ENCODE measurements at places on chromosomes 11 and 22.

DNA sequence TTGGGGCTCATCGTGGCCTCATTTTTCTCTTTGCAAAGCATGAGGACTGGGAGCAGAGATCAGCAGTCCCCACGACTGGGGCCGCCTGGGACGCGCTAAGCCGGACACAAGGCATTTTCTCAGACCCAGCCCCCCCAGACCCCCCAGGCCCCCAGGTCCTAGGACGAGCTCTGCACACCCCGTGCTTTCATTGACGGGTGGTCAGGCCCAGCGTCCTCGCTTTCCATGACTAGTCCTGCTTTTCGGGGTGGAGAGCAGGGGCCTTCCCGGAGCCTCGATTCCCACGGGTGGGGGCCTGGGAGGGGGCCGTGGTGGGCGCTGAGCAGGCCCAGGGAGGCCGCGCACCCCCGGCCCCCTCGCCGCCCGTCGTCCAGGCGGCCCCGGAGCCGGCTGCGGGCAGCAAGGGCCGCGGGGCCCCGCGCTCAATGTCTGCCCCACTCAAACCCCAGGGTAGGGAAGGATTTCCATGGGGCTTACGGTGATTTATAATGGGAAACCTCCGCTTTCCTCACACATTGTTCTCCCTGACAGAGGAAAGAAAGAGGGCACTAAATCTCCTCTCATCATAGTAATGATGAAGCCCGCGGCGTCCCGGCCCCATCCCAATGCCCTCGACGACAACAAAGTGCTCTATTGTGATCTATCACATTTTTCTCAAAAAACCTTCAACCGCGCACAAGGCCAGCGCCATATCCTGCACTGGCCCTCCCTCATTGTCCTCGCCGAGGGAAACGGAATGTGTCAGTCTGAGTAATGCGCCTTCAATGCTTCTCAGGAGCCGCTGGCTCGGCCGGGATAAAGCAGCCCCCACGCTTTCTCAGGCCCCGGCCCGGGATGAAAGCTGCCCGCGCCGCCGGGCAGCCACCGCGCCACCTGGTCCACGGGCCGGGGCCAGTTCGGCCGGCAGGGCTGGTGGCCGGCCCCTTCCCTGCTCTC lies 10.4 kb upstream of the LINC01488 start:
- DNase-seq: no peak

- DNase-seq: no peak
These were observed 895 bp downstream of the TEAD1 start for GRCh38 chr11:12674936-12675696.

GRCh38 chr11:36196411-36196998 lies 92.7 kb downstream of the COMMD9 start:
- DNase-seq: no peak

DNA sequence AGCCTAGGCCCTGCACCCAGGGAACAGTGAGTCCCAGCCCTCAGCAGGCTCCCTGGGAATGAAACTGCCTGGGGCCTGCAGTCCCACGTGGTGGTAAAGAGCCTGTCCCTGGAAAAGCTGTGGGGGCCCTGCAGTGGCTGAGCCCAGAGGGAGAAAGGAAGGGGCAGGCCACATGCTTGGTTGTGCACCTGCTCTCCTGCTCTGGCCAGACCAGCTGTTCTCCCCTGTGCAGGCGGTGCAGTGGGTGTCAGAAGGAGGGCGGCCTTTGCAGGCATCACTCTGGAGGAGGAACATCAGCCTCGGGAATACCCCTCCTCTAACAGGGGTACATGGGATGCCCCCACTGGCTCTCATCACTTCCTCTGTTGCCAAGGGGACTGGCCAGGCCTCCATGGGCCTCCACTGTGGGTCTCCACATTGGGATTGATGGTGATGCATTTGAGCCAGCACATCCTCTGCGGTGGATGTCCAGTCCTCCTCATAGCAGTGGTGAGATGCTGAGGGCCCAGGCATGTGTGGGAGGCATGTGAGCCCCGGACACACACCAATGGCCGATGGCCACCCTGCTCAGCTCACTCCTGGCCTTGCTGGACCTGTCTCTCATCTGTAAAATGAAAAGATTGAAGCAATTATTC lies 690.4 kb downstream of the BRD1 start:
- DNase-seq: no peak

- DNase-seq: no peak
These were observed 97.2 kb downstream of the MICAL2 start for GRCh38 chr11:12207384-12208150.

DNA sequence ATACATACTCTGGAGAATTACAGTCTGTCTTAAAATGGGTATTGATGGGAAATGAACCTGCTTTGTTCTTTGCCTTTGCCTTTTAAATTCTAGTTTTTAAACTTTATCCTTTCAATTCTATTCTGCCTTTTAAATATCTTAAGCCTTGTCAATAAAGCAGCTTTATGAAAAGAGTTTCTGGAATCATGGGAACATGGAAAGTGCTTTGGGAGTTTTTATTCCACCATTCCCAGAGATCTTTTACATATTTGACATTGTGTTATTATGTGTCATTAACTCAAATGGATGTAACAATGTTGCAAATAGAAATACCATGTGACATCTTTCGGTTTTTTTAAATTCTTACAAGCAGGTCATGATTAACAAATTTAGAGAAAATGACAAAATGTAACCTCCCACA lies 555.7 kb upstream of the ANO3 start:
- no peak for DNase-seq

- no peak for DNase-seq
These were observed 6.6 kb downstream of the LRRC32 start for GRCh38 chr11:76663912-76664440.

- no peak for DNase-seq
These were observed 82.9 kb upstream of the ARHGAP20 start for GRCh38 chr11:110795112-110795624.

DNA sequence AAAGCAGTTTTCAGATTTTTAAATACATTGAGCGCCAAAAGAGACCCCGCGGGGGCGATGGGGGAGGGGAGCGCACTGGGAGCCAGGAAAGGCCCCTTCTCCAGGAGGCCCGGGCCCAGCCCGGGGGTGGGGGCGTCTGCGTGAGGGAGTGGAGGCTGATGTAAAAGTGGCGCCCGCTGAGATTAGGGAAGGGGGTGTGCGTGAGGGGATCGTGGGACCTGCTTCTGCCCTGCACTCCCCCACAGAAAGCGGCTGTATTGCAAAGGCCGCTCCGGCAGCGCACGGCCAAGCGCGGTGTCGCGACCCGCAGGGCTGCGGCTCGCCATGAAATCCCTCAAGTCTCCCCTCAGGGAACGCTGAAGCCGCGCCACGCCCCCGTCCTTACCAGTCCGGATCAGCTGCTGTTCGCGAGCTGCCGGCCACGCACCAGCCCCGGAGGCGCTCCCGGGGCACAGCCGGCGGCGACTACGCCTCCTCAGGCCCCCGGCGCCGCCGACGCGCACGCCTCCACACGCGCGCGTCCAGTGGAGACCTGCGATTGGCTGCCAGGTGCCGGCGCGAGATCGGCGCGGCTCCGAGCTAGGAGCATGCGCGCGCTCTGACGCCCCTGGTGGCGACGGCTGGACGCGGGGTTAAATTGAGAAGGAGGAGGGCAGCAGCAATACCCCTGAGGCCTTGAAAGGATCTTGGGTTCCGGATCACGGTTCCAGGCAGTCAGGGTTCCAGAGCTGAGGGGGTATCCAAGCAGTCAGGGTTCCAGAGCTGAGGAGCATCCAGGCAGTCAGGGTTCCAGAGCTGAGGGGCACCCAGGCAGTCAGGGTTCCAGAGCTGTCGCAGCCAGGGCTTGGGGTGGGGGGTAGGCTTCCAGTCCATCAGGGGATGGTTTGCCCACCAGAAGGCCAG lies at the start of gene ZNF280B:
ZNF280B (minus strand) TSS at position 469 of the 903 bp plus-strand sequence. CDS start 19,344 bp downstream, outside the sequence.
- DNase-seq: peak; percentile 89

- DNase-seq: no peak
These were observed 15.2 kb upstream of the FCHSD2 start for GRCh38 chr11:73157101-73158010.

DNA sequence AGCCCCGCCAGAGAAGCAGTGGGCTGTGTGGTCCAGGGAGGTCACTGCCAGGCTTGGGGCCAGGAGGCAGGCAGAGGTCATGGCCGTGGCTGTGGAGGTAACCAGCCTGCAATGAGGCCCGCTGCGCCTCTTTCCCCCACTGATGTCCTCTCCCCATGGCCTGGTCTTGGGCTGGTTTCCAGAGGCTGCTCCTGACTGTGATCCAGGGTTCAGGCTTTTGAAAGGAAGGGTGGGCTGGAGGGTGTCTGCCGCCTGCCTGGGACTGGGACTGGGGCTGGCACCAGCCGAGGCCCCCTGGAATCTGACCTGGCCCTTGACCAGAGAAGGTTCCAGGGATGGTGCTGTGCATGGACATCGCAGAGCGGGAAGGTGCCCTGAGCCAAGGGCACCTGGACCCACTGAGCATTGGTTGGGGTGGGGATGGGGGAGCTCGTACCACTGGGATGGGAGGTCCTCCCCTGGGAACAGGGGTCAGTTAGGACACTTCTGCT lies 59.6 kb upstream of the THY1 start:
- DNase-seq: no peak

GRCh38 chr22:43006753-43007152 lies 8.2 kb downstream of the PACSIN2 start:
- DNase-seq: no peak

DNA sequence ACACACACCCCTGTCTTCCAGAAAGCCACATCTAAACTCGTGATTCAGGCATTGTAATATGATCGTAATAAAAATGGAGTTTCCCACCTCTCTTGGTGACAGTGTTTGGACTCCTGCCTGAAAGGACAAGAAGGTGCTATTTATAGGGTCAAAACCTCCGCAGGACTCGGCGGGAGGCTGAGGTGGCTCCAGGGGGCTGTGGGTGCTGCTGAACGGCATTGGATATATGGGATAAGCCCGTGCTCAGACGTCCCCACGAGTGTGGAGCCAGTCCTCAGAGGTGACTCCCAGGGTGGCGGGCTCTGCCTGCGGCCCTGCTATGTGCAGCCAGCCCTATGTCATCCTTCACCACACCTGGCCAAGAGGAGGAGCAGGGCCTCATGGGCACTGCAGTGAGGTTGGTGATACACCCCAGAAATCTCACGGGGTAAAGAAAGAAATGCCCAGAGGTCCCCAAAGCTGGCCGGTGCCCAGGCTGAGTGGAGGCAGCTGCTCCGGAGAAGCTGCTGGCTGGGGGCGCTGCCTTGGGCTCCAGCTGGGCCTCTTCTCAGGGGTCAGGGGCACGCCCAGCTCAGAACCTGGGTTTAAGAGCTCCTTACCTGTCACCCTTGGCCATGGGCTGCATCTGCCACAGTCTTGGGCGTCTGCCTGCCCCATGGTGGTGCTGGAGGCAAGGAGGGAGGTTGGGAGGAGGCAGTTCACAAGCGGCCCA lies 5.1 kb upstream of the OSBPL5 start:
- peak; percentile 16 for DNase-seq

DNA sequence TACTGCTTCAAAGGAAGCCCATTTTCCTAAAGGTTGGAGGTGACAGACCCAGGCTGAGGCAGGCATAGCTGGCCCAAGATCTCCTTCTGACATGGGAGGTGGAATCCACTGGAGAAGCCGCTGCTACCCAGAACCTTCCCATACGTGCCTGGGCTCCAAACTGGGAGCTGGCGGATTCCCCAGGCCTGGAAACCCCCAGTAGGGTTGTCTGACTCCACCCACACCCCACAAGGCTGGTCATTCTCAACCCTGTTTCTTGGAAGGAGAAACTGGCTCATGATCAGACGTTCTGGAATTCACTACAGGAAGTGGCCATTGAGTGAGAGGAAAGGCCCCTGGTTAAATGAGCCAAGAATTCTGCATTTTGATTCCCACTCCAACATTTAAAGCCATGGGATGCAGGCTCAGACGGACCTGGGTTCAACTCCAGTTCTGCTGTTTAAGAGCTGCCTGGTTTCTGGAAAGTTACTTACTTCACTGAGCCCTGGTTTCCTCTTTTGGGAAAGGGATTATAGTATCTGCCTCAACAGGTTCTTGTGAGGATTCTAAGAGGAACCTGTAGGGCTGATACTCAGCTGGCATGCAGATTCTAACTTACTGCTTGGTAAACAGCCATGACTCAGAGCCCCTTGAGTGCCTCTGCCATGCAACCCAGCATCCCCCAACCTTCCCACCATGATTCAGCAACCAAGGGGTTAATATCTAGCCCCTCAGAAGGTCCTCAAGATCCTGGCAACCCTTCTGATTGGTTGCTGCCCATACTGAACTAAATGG lies 19.4 kb upstream of the TSKU start:
- no peak for DNase-seq

DNA sequence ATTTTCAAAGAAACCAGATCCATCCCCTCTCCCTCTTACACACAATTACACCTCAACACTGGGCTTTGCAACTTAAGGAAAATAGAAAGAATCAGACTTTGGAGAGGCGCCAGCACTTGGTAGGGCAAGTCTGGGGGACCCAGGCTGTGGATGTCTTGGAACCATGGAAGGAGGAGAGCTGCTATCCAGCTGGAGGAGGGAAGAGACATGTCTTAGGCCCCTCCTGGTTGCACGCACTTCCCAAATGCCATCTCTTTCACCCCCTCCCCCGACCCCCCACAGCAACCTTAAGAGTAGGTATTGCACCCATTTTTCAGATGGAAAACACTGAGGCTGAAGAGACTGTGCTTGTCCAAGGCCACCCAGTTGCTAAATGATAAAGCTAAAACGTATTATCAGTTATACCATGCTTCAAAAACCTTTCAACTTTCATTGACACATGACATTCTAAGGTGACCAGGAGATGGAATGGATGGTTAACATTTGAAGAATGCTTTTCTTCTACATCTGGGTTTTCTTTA lies 3.9 kb downstream of the TIMP3 start:
- no peak for DNase-seq

- DNase-seq: no peak
These were observed 462.4 kb downstream of the BRD1 start for GRCh38 chr22:49365191-49365837.

- no peak for DNase-seq
These were observed 44.5 kb downstream of the NECTIN1 start for GRCh38 chr11:119684361-119685110.

GRCh38 chr11:45671246-45672171 lies 6.1 kb upstream of the CHST1 start:
- no peak for DNase-seq

- DNase-seq: no peak
These were observed 7.3 kb downstream of the CADM1 start for GRCh38 chr11:115496892-115497291.

DNA sequence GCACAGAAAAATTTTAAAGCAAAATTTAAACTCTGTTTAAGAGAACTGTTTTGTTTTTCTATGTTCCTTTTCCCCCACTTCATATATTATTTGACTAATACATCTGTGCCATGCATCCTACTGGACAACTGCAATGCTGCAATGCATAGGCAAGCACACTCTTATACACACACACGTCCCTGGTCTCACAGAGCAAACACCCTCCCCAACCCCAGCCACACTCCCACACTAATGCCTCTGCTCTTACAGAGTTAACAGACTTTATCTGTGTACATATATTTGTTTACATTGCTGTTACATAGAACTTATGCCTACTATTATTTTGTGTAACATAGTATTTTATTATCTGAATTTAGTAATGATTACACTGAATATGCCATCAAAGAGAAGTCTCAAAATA lies 25.5 kb upstream of the CTSC start:
- DNase-seq: no peak

Data from activated naive CD4-positive, alpha-beta T cell treated with anti-CD3 and anti-CD28 coated beads, Interleukin-2, amount 10 ng/mL, durations not matched to agents 7 days and 5 days (primary cell).